Esophagus squamous epithelium (tissue), 5 donors: ENCODE measurements at places on chromosomes 5 and 9.

- no peak for DNase-seq
Measured at GRCh38 chr5:73158313-73158712, 14.7 kb upstream of the TMEM174 start.

- DNase-seq: no peak
Measured at GRCh38 chr5:168702511-168702910, 123.3 kb upstream of the PANK3 start.

DNA sequence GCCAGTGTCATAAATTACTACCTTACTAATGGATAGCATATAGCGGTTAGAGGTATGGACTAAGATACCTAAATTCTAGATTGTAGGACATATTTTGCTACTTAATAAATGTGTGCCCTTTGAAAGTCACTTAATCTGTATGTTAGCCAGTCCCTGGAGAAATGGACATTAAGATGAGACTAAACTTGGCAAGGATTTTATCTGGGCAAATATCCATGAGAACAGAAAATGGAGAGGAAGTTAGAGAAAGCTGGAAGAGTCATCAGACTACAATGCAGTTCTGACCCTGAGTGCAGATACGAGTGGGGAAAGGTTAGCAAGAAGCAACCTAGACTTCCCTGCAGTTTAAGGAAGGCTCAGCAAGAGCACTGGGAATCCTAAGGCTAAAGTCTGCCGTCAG lies 33.0 kb downstream of the TBCA start:
- no peak for DNase-seq

- no peak for DNase-seq
Measured at GRCh38 chr5:125390326-125390725, 643.9 kb upstream of the ZNF608 start.

DNA sequence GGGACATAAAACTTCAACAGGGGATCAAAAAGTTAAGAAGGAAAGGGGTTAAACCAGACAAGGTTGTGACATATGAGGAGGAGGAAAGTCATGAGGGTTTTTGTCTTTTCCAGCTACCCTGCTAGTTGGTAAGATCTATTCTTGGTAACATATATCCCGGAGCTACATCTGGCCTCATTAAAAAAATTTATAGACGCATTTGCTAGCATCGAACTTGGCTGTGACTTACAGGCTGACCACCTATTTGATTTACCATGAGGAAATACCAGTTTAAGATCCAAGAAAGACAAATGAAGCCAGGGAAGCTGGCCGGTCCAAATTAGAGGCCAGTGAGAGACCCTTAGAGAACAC lies 87.6 kb upstream of the NIPAL4 start:
- no peak for DNase-seq

DNA sequence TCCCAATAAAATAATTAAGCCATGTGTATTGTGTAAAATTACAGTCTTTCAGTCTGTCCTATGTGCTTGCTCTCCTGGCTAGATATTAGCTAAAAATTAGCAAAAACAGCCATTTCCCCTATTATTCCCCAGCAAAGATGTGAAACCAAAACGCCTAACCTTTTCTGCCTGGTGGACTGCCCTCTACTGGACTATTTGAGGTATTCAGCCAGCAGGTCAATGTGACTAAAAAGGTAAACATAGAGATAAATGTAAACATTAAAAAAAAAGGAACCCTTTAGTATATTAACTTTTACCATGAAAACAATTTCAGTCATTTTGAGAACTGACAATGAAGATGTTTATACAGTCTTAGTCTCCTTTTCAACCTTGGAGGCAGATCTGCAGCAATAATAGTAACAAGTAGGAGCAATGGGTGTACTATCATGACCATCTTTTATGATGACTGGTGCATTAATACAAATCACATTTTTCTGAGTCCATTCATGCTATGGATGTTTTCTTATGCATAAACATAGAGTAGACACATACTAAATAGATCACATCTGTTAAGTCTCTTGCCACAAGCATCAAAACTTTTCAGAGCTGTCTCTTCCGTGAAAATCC lies 10.1 kb downstream of the ATG12 start:
- no peak for DNase-seq

DNA sequence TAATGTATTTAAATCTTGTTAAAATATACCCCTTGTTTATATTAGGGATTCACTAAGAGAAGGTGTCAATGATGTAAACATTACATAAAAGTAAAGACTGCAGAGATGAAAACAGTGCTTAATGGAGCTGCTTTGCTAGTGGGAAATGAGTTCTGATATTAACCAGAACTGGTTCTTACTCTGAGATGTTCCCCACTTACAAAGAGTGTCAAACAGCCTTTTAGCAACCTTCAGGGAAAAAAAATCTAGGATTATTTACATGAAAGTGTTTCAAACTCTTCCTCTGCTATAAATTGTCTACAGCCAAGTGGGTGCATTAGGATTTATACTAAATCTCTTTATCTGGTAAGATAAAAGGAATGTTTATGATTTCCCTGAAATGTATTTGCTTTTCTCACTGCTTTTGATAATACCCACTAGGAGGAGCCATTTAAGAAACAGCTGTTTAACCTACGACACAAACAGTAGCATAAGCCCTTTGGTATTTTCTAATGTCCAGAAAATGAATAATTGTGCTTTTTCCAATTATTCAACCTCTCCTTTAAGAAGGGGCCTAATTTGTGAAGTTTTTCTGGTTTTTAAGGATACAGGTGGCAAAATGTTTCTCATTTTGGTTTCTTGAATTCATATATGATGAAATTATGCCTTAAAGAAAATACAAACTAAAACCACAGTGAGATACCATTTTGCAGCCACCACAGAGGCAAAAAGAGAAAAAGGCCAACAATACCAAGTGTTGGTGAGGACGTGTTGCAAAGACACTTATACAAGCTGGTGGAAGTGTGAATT lies 186.3 kb downstream of the TLE4 start:
- DNase-seq: no peak

DNA sequence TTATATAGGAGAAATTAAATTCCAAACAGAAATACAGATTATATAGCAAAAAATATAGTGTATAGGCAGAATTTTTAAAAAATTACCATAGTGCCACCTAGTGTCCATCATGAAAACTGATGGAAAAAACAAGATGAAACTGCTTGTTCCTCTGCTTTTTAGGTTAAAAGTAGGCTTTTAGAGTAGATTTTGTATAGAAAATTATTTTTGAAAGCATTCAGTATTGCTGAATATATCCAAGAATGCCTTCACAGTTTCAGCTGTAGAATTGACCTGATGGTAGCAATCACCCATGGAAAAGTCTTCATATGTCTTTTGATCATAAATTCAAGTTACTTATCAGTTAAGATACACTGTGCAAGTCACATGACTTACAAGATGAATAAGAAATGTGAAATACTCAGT lies 19.7 kb downstream of the RIOK2 start:
- DNase-seq: no peak

GRCh38 chr9:83598487-83598886 lies 24.5 kb upstream of the IDNK start:
- DNase-seq: no peak

DNA sequence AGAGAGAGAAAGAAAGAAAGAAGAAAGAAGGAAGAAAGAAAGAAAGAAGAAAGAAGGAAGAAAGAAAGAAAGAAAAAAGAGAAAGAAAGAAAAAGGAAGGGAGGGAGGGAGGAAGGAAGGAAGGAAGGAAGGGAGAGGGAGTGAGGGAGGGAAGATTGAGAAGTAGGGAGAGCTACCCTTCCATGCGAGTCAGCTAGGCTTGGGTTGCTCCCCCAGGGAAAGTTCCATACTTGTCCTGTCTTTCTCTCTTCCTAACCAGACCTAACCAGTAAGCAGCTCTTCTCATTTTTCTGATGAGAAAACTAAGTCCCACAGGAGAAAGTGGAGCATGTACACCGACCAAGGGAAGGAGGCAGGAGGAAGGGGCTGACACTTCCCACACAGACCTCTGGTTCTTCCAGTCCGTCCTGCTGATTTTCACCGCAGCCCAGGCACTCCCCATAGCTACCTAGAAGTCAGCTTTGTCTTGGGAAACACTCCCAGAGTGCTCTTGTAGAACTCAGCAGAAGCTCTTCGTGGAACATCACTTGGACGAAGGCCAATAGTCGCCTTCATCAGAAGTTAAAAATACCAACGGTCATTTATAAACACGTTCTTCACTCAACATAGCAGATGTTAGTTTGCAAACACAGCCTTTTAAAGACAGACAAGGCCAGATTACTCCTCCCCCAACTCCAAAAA lies 29.0 kb upstream of the ENTREP1 start:
- no peak for DNase-seq

GRCh38 chr5:67010684-67011409 lies 185.8 kb downstream of the CD180 start:
- no peak for DNase-seq

DNA sequence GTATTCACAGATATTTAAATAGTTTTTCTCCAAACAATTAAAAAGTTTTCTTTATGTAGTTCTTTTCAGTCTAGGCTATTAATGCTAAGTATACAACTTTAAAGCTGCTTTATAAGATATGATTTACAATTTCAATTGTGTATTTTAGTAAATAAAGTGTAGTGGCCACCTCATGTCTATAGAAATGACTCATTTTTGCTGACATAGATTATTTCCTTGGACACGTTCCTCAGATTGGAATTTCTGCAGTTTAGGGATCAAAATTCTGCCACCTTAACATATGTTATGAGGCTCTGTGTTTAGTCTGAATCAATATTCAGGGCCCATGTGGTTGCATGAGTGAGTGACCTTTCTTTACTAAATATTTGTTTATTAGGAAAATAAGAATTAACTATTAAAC lies 750.2 kb downstream of the IRX1 start:
- no peak for DNase-seq

DNA sequence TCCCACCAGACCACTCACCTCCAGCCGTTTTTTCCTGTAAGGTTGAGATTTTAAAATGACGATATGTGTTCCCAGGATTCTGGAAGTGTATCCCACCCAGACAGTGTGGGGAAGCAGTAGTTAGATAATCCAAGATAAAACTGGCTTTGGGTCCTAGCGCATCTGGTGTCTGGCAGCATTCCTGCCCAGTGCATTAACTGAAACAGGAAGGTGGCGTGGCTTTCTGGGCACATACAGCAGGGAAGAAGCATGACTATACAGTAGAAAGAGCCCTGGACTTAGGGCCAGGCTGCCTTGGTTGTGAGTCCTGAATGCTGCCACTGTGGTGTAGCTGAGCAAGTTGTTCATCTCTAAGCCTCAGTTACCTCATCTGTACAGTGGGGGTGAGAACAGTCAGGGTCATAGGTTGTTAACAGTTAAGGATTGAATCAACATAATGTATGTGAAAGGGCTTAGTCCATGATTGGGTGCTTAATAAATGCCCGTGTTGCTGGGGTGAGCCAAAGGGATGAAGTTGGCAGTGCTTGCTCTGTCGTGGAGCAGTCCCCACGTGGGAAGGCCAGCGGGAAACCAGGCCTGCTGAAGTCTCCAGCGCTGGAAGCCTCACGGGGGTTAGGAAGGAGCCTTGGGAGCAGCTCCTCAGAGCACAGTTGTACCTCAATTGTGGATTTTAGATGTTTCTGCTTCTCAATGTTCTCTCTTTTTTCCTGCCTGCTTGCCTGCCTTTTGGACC lies 18.0 kb downstream of the CLTA start:
- no peak for DNase-seq

DNA sequence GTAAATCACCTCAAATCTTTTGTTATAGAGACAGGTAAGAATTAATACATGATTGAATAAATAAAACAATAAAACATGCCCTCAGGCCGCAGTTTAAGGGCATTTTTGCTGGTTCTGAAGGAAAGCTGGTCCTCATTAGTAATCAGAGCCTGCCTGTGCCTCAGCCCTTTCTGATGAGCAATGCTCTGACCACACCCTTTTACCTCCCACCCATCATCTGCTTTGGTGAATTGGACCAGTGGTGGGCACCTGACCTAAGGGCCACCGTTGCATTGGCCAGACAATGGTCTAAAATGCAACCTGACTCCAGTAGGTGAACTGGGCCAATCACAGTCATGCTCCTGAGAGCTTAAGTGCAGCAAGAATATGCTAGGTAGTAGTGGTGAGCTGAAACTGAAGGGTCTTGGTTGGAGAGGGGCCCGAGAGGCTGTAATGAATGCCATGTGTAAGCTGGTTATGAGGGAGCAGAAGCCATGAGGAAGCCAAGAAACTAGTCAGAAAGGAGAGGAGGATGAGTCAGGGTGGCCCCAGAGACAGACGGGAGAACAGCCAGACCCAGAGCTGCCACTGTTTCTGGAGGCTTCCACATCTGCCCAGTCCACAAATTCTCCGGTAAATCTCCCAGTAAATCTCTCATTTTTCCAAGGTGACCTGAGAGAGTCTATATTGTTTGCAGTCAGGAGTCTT lies 45.5 kb upstream of the ZSWIM6 start:
- no peak for DNase-seq

DNA sequence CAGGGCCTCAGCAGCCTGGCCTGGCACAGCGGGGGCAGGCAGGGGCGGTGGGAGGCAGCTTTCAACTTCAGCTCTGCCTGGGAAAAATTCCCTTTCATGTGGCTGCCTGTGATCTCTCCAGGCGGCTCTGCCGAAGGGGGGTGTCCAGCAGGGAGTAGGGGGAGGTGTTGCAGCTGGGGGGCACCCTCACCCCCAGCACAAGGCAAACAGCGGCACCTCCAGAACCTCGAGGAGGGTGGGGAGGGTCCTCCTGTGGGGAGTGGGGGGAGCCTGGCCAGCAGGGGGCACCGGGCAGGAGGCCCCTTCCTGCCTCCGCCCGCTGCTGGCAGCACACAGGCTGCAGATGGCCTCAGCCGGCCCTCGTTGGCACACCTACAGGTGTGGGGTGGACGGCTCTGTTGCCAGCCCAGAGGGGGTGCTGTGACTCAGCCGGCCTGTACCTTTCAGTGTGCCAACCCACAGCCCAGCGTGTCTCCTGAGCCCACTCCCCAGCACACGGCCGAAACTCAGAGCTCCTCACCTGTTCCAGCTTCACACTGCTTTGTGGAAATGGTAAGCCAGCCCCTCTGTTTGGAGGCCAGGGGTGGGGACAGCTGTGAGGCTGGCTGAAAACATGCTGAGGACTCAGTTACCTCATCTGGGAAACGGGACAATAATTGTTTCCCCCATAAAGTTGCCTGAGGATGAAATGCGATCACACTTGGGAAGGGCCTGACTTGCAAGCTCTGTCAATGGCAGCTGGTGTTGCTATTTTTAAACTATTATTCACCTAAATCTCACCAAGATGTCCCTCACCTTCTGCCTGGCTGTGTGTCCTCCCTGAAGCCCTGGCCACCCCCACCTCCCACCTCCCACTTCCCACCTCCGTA lies 37.0 kb downstream of the CXXC5 start:
- no peak for DNase-seq

DNA sequence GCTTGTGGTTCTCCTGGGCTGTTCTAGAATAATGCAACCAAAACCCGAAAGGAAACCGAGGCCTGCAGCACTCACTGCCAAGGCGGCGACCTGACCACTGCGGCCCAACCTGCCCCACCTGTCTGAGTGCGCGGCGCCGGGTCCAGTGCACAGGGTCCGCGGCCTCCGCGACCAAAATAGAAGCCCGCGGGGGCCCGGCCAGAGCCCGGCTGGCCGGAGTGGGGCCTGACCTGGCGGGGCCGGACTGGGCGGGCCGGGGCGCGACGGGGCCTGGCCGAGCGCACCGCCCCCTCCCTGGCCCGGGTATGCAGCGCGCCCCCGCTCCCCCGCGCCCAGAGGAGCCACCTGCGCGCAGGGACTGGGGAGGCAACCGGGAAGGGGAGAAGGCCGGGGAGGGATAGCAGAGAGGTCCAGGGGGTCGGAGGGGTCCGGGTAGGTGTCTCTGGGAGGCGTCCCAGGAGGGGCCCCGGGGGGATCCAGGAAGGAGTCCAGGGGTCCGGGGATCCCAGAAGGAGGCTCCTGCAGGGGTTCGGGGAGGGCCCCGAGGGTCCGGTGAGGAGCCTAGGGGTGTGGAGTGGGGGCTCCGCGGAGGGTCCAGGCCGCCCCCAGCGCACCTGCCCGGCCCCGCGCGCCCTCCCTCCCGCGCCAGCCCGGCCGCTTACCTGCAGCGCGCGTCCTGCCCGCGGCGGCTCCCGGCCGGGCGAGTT lies 503 bp downstream of the SEMA4D start:
- DNase-seq: no peak

- DNase-seq: no peak
Measured at GRCh38 chr9:79237861-79238260, 333.9 kb upstream of the TLE4 start.
